ENCODE measurements at places on chromosomes 11 and 22. TPM values are rescaled to one million over a fixed set of nuclear protein-coding genes. Genes with fewer than 3 reads are reported as not detected.

The PNPLA5 gene
- total RNA-seq = not detected

The OR5A1 gene
- not detected for total RNA-seq

- H3K4me3 ChIP-seq = no peak overlapping the region
- 0 out of 2 replicates have a peak, but pooled peaks cover 2% of the 10 kb centered on the region for H3K36me3 ChIP-seq
- no peaks in the 10 kb centered on the region for H3K27me3 ChIP-seq
Observed at GRCh38 chr11:12803086-12803826, 129.0 kb downstream of the TEAD1 start.

DNA sequence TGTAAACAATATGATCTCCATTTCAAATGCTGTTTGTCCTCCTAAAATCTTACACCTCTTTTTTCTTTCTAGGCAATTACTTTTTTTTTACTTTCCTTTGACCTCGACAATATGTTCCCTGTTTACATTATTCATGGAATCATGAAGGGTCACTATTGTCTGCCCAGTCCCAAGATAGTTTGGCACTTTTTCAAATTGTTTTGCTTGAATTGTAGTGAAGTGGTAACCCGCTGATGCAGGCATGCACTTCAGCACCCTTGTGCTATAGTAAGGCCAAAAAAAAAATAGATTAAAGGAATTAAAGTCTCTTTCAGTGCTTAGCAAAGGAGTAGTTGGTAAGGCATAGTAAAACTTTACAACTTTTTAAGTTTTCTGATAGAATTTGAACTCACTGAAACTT is 90.9 kb downstream of the PAX6 start:
- H3K36me3 ChIP-seq = no peaks in the 10 kb centered on the region
- no peaks in the 10 kb centered on the region for H3K4me1 ChIP-seq
- H3K4me3 ChIP-seq = no peak overlapping the region
- no peak overlapping the region for H3K27ac ChIP-seq
- H3K27me3 ChIP-seq = no peaks in the 10 kb centered on the region
- no peak for DNase-seq

DNA sequence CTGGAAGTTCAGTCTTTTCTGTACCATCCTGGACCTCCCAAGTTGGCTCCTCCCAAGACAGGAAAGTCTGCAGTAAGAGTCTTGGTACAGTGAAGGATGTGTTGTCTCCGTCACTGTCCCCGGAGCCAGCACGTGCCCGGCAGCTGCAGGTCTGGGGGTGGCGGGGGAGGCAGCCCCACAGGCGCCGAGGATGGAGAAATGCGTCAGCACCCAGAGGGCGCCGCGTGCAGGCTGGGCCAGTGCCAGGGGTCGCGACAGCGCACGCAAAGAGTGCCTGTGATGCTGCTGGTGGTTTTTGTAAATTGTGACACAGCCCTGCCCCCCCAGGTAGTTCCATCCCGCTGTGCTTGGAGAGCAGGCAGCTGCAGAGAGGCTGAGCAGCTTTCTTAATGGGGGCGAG is 1200.5 kb downstream of the BRD1 start:
- H3K27me3 ChIP-seq = no peaks in the 10 kb centered on the region
- no peak overlapping the region for H3K4me3 ChIP-seq
- H3K27ac ChIP-seq = no peak overlapping the region
- no peak for DNase-seq
- no peaks in the 10 kb centered on the region for H3K4me1 ChIP-seq

DNA sequence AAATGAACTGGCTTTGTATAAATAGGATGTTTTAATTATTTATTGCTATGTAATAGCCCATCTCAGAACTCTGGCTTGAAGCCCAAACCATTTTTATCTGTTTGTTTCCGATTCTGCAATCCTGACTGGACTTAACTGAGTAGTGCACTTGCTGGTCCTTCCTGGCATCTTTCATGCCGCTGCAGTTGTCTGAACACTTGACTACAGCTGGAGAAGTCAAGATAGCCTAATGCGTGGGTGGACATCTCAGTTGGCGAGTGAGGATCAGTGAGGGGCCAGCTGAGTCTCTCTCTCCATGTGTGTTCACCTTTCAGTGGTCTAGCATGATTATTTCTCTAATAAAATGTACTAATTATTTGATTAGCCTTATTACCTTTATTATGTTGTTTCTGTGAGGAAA is 105.8 kb downstream of the PRMT3 start:
- H3K4me1 ChIP-seq = no peaks in the 10 kb centered on the region
- no peak overlapping the region for H3K4me3 ChIP-seq
- no peak overlapping the region for H3K27ac ChIP-seq
- no peaks in the 10 kb centered on the region for H3K27me3 ChIP-seq

GRCh38 chr11:116910847-116911246 is 73.4 kb upstream of the APOA1 start:
- H3K4me3 ChIP-seq = no peak overlapping the region
- H3K27me3 ChIP-seq = no peaks in the 10 kb centered on the region
- H3K27ac ChIP-seq = no peak overlapping the region
- DNase-seq = no peak
- peaks cover 5% of the 10 kb centered on the region for H3K4me1 ChIP-seq
